ENCODE measurements at places on chromosomes 5 and 9.

GRCh38 chr5:181138258-181138657 is 7.3 kb upstream of the OR2V1 start:
- DNase-seq = no peak

- DNase-seq = peak; percentile 59
These were observed 398 bp downstream of the RAPGEF6 start for GRCh38 chr5:131634666-131634995.

DNA sequence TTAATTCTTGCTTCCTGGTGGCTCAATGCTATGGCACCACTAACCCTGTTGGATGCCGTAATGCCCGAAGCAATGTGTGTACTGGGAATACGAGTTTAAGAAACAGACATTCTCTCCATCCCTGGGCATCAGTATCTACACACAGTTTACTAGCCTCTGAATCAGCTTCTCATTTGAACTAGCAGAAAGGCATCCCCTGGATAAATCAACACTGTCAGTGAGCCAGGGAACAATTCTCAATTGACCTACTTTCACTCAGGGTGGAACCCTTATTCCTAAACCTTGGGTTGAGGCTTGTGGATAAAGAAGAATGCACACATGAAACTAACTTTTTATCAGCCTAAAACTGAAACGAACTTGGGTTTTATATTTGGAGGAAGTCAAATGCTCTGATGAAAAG is 331.0 kb downstream of the GADD45G start:
- DNase-seq = no peak

DNA sequence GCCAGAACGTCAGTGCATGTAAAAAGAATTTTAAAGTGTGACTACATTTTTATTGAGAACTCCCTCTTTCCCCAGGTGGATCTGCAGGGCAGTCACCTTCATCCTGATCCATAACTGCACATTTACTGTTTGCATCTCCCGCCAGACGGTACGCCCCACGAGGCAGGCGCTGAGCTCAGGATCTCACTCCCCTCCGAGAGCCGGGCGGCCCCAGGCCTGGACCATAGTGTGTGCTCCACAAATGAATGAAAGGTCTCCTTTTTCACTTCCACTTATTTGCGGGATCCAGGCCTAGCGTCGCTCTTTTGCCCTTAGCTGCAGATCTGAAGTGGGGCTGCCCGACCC is 378 bp downstream of the DROSHA start:
- no peak for DNase-seq

- DNase-seq = no peak
These were observed 1941.4 kb upstream of the NUDT12 start for GRCh38 chr5:105503950-105504349.

DNA sequence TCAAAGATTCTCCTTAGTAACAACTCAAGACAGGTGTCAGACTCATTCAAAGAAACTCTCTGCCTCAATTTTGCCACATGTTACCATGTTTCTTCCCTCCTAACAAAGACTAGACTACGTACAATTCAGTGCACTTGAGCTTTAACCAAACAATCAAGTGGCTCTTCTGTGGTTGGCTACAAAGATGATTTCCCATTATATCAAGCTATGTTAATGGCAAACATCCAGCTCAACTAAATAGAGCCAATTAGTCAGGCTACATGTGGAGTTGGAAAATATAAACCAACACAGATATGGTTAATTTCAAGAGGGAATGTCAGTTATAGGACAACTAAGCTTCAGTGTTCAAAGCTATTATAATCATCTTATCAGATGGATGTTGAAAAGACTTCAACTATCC is 29.2 kb upstream of the ADRA1B start:
- DNase-seq = no peak

GRCh38 chr9:1233568-1233967 is 183.4 kb downstream of the DMRT2 start:
- DNase-seq = no peak

Data from effector memory CD4-positive, alpha-beta T cell (primary cell).